Thoracic aorta (tissue), 2 donors: ENCODE measurements at places on chromosomes 16 and 17. TPM values are rescaled to one million over a fixed set of nuclear protein-coding genes. Genes with fewer than 3 reads are reported as not detected.

- H3K4me1 ChIP-seq, result no peaks in the 10 kb centered on the region
- peaks cover 58% of the 10 kb centered on the region for H3K36me3 ChIP-seq
- H3K27ac ChIP-seq, result no peak overlapping the region
- no peak overlapping the region for H3K4me3 ChIP-seq
These were observed 16.9 kb downstream of the PRSS27 start for GRCh38 chr16:2702871-2703745.

TMC8 gene
- total RNA-seq, result 5.6 TPM

GRCh38 chr17:72772331-72772821 is 320.1 kb downstream of the SLC39A11 start:
- H3K27me3 ChIP-seq, result no peaks in the 10 kb centered on the region
- no peak overlapping the region for H3K4me3 ChIP-seq
- peaks cover 3% of the 10 kb centered on the region for H3K36me3 ChIP-seq
- no peak for DNase-seq
- no peaks in the 10 kb centered on the region for H3K4me1 ChIP-seq

MTSS2 gene
- total RNA-seq, result 58.5 TPM

- no peak overlapping the region for H3K4me3 ChIP-seq
- no peaks in the 10 kb centered on the region for H3K27me3 ChIP-seq
- DNase-seq, result no peak
- H3K36me3 ChIP-seq, result no peaks in the 10 kb centered on the region
- H3K27ac ChIP-seq, result no peak overlapping the region
- H3K4me1 ChIP-seq, result no peaks in the 10 kb centered on the region
These were observed 39.4 kb upstream of the CDR2 start for GRCh38 chr16:22413819-22414218.

DNA sequence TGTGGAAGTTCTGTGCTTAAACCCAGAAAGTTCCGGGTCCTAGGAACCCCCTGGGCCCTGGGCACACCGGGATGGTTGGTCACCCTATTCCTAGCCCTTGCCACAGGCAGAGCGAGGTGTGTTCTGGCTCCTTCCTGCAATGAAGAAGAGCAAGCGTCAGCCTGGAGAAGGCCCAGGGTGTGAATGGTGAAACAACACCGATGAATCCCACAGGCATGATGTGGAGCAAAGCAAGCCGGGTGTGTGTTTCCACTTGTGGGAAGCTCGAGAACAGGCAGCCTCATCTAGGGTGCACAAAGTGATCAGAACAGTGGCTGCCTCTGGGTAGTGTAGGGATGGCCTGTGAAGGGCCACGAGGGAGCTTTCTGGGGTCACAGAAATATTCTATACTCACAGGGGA is 13.8 kb downstream of the KCNG4 start:
- H3K27me3 ChIP-seq, result no peaks in the 10 kb centered on the region
- no peak for DNase-seq
- no peak overlapping the region for H3K27ac ChIP-seq
- no peaks in the 10 kb centered on the region for H3K36me3 ChIP-seq
- no peak overlapping the region for H3K4me3 ChIP-seq
- H3K4me1 ChIP-seq, result peaks cover 18% of the 10 kb centered on the region

CTRB2 gene
- total RNA-seq, result 12.5 TPM

GRCh38 chr16:2016407-2016922 is 3.1 kb upstream of the NPW start:
- no peaks in the 10 kb centered on the region for H3K4me1 ChIP-seq
- H3K27ac ChIP-seq, result no peak overlapping the region
- no peaks in the 10 kb centered on the region for H3K36me3 ChIP-seq
- peaks cover 6% of the 10 kb centered on the region for H3K27me3 ChIP-seq
- no peak overlapping the region for H3K4me3 ChIP-seq

DNA sequence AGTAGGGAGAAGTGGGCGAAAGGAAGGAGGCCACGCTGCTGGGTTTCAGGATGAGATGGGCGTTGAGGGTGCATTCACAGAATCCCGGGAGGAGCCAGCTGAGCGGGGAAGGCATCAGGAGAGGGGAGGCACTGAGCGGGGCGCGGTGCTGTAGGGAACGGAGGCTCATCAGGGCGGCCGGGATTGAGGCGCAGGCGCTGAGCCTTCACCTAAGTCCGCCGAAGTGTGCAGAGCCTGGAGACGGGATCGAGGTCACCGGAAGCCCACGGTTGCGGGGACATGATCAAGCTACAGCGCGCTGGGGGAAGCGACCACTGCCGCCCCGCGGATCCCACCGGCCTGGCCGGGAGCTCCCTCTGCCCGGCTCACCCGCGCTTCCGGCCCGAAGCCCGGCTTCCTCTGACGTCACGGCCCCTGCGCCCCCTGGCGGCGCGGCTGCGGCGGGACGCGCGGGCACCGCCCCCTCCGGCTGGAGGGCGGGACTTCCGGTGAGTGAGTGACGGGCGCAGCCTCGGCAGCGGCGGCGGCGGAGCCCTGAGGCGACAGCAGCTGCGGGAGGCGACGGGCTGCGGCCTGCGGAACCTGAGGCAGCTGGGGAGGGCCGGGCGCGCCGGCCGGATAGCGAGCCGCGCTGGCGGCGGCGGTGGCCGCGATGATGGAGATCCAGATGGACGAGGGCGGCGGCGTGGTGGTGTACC is at the start of gene MAPK8IP3:
MAPK8IP3 (plus strand) TSS at position 508 of the 698 bp plus-strand sequence; CDS start at position 653, 145 bp downstream.
- H3K27ac ChIP-seq, result peak within 1 kb of the TSS; percentile 96
- H3K36me3 ChIP-seq, result no peaks in the 10 kb centered on the region
- H3K4me1 ChIP-seq, result peaks cover 10% of the 10 kb centered on the region
- peak within 1 kb of the TSS; percentile 81 for H3K4me3 ChIP-seq

GFER gene
- total RNA-seq, result 14.6 TPM

DNA sequence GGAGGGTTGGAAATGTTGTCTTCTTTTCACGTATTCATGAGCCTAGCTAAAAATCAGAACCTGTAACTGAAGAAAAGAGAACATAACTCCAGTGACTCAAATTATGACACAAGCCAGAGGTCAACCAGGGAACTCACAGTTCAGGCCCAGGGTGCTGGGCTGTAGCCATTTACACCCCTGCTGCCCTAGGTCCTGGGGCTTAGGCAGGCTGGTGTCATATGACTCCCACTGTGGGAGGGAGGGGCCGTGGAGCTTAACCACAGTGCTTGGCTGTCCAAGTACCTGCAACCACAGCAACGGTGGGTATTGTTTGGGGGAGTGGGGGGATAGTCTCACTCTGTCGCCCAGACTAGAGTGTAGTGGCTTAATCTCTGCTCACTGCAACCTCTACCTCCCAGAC is 71.1 kb upstream of the AMZ2 start:
- no peaks in the 10 kb centered on the region for H3K27me3 ChIP-seq
- H3K36me3 ChIP-seq, result no peaks in the 10 kb centered on the region
- no peak overlapping the region for H3K4me3 ChIP-seq
- H3K4me1 ChIP-seq, result no peaks in the 10 kb centered on the region

- H3K27ac ChIP-seq, result peak overlapping the region; percentile 63
- H3K27me3 ChIP-seq, result no peaks in the 10 kb centered on the region
- no peak for DNase-seq
- H3K36me3 ChIP-seq, result no peaks in the 10 kb centered on the region
These were observed 5.1 kb downstream of the TSPOAP1 start for GRCh38 chr17:58323366-58324055.

GP1BA gene
- not detected for total RNA-seq

GRCh38 chr17:10624969-10625368 is 32.1 kb downstream of the MYH3 start:
- H3K27ac ChIP-seq, result no peak overlapping the region
- no peak for DNase-seq
- no peaks in the 10 kb centered on the region for H3K36me3 ChIP-seq
- no peaks in the 10 kb centered on the region for H3K4me1 ChIP-seq
- no peak overlapping the region for H3K4me3 ChIP-seq

- no peak for DNase-seq
- peak overlapping the region; percentile 92 for H3K27ac ChIP-seq
- H3K4me3 ChIP-seq, result peak overlapping the region; percentile 60
- H3K36me3 ChIP-seq, result no peaks in the 10 kb centered on the region
- H3K4me1 ChIP-seq, result peaks cover 54% of the 10 kb centered on the region
These were observed 15.0 kb downstream of the TMEM92 start for GRCh38 chr17:50289278-50289677.

- no peak overlapping the region for H3K4me3 ChIP-seq
- no peak overlapping the region for H3K27ac ChIP-seq
- H3K36me3 ChIP-seq, result no peaks in the 10 kb centered on the region
These were observed 114.2 kb upstream of the TMEM97 start for GRCh38 chr17:28204751-28205150.

DHX38 gene
- total RNA-seq, result 57.8 TPM

DNA sequence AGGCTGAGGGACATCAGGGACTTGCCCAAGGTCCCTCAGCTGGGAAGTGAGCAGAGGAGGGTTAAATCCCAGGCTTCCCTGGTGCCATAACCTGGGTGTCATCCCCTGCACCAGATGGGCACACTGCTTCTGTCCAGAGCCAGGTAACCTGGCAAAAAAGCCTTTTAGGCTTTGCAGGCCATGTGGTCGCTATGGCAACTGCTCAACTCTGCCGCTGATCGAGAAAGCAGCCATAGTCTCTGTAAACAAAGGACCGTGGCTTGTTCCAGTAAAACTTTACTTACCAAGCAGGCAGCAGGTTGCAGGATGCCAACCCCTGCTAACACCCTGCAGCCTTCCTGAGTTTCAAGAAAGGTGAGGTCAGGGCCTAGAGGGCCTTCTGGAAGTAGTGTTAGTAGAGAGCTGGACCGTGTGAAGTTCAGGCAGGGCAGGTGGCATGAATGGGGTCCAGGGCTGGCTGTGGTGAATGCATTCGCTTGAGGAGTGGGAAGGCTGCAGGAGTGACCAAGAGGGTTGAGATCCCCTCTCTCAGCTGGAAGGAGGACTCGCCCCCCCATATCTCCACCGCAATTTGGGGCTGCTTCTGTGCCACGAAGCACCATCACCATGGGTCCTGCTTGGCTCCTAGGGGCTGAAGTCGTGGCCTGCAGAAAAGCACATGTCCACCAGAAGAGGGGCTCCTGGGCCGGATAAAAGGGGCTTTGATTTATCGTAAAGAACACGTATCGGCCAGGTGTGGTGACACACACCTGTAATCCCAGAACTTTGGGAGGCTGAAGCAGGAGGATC is 91.3 kb downstream of the SOCS1 start:
- H3K27me3 ChIP-seq, result no peaks in the 10 kb centered on the region
- peaks cover 9% of the 10 kb centered on the region for H3K36me3 ChIP-seq
- H3K4me1 ChIP-seq, result peaks cover 50% of the 10 kb centered on the region
- peak overlapping the region; percentile 30 for H3K27ac ChIP-seq
- no peak for DNase-seq
- H3K4me3 ChIP-seq, result no peak overlapping the region

DNA sequence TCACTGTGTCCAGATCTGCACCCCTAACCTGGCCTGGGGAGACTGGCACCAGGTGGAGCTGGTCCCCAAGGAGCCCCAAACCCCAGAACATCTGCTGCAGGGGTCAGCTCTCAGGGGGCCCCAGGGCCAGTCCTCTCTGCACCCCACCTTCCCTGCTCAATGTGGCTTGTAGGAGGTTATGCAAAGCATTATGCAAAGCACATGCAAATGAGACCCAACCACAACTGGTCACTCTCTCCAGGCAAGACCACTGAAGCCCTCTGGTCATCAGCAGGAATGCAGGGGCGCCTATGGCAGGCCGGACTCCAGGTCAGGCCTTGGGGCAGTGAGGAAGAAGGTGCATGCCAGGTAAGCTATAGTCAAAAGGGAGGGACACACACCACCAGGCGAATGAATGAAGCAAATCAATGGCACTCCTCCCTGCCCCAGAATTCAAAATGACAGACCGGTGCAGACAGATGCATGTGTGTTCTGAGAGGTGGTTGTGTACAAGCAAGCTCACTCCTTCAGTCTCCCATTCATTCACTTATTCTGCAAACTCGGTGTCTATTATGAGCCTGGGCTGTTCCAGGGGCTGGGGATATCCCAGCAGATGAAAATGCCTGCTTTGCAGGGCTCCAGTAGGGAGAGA is 48.0 kb downstream of the TMEM235 start:
- no peaks in the 10 kb centered on the region for H3K4me1 ChIP-seq
- no peak overlapping the region for H3K4me3 ChIP-seq
- no peaks in the 10 kb centered on the region for H3K36me3 ChIP-seq
- no peaks in the 10 kb centered on the region for H3K27me3 ChIP-seq
- no peak for DNase-seq

GRCh38 chr17:46935658-46936266 is 12.8 kb downstream of the GOSR2 start:
- peaks cover 84% of the 10 kb centered on the region for H3K36me3 ChIP-seq
- H3K4me3 ChIP-seq, result no peak overlapping the region
- no peaks in the 10 kb centered on the region for H3K27me3 ChIP-seq

DNA sequence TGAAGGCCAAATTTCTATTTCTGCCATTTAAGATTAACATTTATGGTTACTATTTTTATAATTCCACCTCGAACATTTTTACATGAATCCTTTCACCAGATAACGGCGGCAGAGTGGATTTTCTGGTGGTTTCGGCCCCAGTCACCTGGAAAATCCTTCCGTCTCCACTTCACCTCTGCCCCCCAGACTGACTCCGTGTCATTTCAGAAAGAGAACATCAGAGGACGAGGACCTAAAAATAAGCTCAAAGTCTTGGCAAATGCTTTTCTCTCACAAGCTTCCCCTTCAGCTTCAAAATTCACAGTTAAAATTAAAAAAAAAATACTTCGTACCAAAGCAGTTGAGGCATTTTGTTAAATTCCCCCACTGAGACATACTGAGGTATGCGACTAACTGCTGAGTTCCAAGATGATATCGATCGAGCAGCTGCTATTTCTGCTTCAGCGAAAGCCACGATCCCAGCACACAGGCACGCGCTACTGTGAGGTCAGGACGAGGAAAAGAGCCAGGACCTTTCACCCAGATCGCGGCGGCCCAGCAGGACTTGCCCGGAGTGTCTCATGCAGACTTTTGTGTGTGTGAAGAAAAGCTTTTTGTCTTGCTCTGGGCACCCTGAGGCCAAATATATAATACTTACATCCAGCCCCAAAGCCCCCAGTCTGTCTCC is 36.8 kb downstream of the ASPA start:
- no peak for DNase-seq
- no peaks in the 10 kb centered on the region for H3K27me3 ChIP-seq
- H3K36me3 ChIP-seq, result no peaks in the 10 kb centered on the region

ULK2 gene
- total RNA-seq, result 24.8 TPM

GRCh38 chr17:57439651-57440050 is 183.3 kb downstream of the MSI2 start:
- no peaks in the 10 kb centered on the region for H3K36me3 ChIP-seq
- no peaks in the 10 kb centered on the region for H3K27me3 ChIP-seq
- DNase-seq, result no peak

DNA sequence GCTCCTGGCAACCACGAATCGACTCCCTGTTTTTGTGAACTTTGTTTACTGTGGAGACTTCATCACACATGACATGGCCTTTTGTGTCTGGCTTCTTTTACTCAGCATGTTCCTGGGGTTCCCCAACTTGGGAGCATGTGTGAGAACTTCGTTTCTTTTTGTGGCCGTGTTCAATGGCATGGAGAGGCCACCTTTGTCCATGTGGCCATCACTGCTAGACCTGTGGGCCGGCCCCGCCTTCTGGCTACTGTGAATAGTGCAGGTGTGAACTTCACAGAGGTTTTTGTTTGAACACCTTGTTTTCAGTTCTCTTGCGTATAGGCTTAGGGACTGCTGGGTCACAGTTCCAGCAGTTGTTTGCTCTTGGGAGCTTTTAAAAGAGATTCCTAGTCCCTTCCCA is 5.7 kb upstream of the SLC38A8 start:
- H3K36me3 ChIP-seq, result peaks cover 7% of the 10 kb centered on the region
- DNase-seq, result no peak
- H3K4me1 ChIP-seq, result no peaks in the 10 kb centered on the region
- H3K27ac ChIP-seq, result no peak overlapping the region
- H3K4me3 ChIP-seq, result no peak overlapping the region

- no peak for DNase-seq
- H3K27ac ChIP-seq, result peak overlapping the region; percentile 33
- no peaks in the 10 kb centered on the region for H3K27me3 ChIP-seq
- H3K4me1 ChIP-seq, result peaks cover 13% of the 10 kb centered on the region
These were observed 5.4 kb upstream of the STAC2 start for GRCh38 chr17:39231091-39231561.

- H3K27ac ChIP-seq, result no peak overlapping the region
- no peaks in the 10 kb centered on the region for H3K36me3 ChIP-seq
- H3K4me1 ChIP-seq, result no peaks in the 10 kb centered on the region
- no peak for DNase-seq
These were observed 176.6 kb upstream of the SDK2 start for GRCh38 chr17:73820686-73821448.

SNX11 gene
- 12.0 TPM for total RNA-seq
